Stimulated activated CD4-positive, alpha-beta T cell treated with anti-CD3 and anti-CD28 coated beads, Interleukin-2, amount 100 ng/mL, for 24 hours (primary cell): ENCODE measurements at places on chromosomes 3 and 15.

- DNase-seq, result no peak
Observed at GRCh38 chr3:162641317-162641716, 1144.7 kb downstream of the OTOL1 start.

DNA sequence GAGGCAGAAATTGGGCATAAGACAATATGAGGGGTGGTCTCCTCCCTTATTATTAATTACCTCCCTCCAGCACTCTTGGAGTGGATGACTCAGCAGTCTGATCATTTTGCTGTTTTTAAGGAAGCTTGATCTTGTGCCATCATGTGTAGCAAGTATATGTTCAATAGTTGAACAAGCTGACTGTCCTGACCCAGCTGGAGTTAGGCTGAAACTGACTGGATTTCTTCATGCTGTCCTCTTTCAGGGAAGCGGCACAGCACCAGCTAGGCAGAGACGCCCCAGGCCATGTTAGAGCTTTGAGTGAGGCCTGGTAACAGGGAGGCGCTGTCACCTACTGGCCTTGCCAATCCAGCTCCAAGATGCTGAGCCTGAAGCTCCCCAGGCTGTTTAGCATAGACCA lies 54.4 kb upstream of the KIF23 start:
- DNase-seq, result no peak

GRCh38 chr3:169911272-169911671 lies at the start of gene SAMD7:
SAMD7 (plus strand) TSS chr3:169911572; CDS start chr3:169919499, 7,927 bp downstream.
- DNase-seq, result no peak

DNA sequence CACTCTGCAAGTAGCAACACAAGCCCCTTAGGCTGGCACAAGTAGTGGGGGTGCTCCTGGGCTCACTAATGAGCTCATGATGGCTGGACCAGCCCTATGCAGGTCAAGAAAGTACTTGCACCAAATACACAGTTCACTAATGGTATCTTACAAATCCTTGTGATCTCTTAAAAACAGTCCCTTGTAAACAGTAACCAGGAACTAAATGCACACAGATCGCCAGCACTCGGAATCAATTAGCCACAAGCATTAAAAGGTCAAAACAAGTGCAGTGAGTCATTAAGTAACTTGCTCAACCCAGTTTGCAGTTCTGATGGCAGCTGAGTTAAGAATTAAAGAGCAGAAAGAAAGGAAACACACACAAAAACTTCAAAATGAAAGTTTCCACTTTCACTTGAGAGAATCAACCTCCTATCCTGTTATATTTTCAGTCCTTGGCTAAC lies 43.2 kb downstream of the ARHGEF3 start:
- DNase-seq, result peak; percentile 42
